ENCODE measurements at places on chromosomes 4 and X.
A peak's percentile ranks its signal among the peaks of the same experiment; 100 is the strongest.

DNA sequence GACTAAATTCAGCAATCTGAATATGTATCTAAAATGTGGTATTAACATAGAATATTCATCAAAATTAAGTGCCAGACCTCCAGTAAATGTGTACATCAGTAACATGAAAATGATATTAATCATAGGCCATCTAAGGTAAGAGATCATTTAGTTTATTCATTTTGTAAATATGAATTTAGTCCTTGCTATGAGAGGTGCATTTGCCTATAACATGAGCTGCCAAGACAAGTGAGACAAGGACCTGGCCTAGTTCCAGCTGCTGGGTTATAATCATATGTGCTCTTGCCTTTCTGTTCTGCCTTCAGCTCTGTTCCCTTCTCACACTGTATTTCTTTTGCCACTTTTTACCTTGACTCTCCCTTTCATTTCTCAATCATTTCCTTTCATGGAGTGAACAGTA is 160.0 kb downstream of the STIM2 start:
- no peak for DNase-seq

DNA sequence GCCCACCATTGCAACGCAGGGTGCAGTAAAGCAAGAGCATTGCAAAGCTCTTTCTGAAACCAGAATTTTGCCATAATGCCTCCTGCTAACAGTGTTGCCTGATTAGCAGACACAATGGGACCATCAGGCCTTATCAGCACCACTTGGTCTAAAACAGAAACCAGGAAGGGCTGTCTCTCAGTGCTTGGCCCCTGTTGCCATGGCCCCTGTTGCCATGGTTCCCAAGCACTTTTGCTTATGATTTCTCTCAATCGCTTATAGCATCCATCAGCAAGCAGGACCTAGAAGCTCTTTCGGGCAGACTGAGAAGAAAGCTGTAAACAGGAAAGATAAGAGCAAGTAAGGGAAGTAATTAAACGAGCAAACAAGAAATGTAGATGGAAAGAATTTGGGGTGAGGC is 36.8 kb downstream of the RTL5 start:
- peak; percentile 15 for DNase-seq

- DNase-seq, result no peak
Measured at GRCh38 chr4:17097362-17097761, 198.9 kb upstream of the LDB2 start.

DNA sequence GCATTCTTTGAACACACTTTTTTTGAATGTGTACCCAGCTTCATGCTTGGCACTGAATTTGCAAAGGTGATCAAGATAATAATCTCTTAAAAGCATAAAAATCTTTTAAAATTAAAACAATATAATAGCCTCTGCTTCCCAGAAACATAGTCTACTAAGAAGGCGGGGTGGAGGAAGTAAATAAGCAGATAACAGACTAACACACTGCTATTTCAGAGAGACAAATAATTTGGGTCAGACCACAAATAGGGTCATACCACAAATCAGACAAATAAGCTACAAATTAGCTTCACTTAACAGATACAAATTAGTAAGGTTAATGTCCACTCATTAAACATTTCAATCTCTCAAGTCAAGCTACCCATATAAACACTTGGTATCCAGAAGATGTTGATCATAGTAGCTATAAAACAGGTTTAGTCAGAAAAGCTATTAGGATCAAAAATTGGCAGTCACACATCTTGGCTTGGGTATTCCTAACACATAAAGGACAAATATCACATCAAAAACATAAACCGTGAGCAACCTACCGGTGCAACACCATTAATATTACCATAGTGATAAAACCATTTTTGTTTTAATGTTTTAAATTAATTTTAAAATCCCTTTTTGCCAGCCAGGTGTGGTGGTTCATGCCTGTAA is 47.3 kb downstream of the PPP3CA start:
- DNase-seq, result no peak

GRCh38 chr4:38950159-38950558 is 82.0 kb downstream of the TMEM156 start:
- DNase-seq, result no peak

DNA sequence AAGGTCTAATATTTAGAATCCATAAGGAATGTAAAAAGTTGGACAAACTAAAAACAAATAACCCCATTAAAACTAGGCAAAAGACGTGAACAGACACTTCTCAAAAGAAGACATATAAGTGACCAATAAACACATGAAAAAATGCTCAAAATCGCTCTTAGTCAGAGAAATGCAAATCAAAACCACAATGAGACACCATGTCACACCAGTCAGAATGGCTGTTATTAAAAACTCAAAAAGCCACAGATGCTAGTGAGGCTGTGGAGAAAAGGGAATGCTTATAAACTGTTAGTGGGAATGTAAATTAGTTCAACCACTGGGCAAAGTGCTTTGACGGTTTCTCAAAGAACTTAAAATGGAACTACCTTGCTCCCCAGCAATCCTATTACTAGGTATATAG is 674.3 kb upstream of the MAGEB2 start:
- no peak for DNase-seq

- DNase-seq, result no peak
Measured at GRCh38 chr4:47068986-47069385, 37.6 kb downstream of the GABRB1 start.

DNA sequence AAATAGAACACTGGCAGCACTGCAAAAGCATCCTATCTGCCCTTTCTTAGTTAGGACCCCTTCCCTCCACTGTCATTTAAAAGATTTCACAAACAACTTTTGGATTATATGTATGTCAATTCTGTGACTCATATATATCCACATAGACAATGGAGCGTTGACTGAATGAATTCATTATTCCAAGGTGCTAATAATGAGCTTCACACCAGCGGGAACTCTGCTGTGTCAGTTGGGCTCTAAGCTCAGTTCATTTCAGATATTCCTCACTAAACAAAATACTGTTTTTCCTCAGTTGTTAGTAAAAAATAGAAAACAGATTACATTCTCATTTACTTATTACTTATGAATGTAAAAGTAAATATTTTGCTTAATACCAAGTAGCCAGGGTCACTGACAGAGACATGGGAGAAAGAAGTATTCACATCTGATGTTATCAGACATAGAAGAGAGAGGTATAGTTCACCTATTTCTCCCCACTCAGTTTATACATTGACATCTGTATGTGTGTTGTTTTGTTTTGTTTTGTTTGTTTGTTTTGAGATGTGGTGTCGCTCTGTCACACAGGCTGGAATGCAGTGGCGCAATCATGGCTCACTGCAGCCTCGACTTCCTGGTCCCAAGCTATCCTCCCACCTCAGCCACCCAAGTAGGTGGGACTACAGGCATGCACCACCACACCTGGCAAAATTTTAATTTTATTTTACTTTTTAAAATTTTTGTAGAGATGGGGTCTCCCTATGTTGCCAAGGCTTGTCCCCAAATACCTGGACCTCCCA is 10.9 kb downstream of the NFKB1 start:
- DNase-seq, result no peak

- DNase-seq, result no peak
Measured at GRCh38 chr4:145498430-145498829, 16.8 kb downstream of the SMAD1 start.

DNA sequence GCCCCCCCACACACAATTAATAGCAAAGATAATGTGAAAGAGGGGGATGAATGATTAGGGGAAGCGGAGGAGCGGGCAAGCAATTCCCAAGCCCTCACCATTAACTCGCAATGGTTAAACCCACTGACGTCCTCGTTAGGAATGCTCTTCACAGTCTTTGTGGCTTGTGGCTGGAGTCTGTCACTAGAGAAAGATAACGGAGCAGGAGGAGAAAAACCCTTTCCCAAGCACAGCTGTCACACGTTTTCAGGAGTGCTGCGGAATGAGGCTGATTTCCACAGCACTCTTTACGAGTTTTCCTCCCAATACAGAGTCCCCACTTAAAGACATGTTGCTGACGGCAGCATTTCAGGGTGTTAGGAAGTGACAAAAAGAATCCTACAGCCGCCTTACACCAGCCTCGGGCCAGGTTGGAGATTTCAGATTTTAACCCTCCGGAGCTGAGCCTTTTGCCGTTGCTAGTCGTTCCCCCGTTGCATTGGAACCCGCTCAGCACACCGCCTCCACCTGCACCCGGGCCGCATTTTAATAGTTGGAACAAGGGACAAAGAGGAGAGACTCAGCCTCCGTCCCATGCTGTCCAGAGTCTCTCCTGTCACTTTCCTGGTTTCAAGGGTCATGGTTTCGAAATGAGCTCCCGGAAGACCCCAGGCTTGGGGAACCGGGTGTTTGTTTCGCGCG is 92.2 kb downstream of the GEMIN8 start:
- no peak for DNase-seq

GRCh38 chrX:43002526-43003203 is 224.7 kb upstream of the PPP1R2C start:
- DNase-seq, result no peak

DNA sequence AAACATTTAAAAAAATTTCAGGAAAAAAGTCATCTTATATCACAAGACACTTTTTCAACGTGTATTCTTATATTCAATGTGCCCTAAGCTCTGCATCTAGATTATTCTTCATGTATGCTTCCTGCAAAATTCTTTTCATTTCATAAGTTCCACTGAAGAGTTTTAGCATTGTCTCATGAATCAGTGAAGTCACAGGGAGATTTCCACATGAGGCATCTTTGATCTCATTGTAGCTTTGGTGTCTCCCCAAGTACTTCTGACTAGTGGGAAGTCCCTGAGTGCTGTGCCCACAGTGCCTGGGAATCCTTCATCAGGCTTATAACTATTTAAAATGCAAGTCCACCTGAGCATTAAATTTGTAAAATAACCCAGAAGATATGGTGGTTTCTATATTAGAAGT is 123.8 kb downstream of the MAD2L1 start:
- DNase-seq, result no peak

GRCh38 chr4:1463927-1464540 is 57.8 kb upstream of the NKX1-1 start:
- no peak for DNase-seq

DNA sequence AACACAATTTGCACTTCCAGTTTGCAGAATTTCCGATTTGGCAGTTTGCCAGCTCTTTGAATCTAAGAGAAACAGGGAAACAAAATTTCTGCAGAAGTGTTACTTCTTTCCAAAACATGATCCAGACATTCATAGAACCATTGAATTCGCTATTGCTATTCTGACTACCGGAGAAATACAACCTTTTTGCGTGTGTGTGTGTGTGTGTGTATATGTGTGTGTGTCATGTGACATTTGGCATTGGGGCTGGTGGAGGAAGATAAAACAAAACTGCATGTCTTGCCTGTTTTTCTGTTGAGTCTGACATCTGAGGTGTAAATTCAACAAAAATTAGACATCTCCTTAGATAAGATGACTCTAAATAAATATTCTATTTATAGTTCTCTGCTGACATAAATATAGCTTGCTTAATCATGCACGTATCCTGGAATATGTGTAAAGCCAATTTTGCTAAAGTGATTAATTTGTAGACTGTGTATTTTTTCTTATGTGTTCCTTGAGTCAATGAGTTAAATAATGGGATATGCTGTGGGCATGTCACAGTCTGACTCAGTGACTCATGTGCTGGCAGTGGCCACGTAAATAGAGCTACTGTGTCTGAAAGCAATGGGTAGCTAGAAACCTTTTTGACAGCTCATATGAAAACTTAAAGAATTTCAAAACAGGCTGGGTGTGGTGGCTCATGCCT is 98.9 kb downstream of the HPGD start:
- no peak for DNase-seq

DNA sequence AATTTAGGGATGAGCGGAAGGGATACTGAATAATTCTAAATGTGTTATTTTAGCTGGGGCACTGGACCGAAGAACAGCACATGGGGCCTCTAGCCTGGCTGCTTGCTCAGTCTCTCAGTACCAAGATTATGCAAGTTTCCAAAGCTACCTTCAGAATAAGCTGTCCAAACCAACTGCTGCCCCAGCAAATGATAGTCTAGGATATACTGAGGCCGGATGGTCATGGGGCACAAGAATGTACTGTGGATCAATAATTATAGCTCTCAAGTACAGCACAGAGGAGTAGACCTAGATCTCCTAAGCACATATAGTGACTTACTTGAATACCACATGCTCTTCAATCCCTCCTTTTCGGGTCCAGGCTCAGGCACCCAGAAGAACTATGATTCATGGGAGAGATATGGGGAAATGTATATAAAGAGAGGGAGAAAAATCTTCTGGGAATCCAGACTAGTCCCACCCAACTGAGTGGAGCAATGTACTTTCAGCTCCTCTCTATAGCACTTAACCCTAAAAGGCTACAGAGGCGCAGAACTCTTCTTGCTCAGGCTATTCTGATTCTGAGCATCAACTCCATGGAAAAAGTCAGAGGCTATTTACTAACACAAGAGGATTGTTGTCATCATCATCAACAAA is 160.3 kb upstream of the GPC4 start:
- no peak for DNase-seq

- DNase-seq, result no peak
Measured at GRCh38 chr4:118867311-118868067, 21.2 kb upstream of the SYNPO2 start.

GRCh38 chr4:71147261-71147660 is 153.8 kb downstream of the DCK start:
- no peak for DNase-seq

DNA sequence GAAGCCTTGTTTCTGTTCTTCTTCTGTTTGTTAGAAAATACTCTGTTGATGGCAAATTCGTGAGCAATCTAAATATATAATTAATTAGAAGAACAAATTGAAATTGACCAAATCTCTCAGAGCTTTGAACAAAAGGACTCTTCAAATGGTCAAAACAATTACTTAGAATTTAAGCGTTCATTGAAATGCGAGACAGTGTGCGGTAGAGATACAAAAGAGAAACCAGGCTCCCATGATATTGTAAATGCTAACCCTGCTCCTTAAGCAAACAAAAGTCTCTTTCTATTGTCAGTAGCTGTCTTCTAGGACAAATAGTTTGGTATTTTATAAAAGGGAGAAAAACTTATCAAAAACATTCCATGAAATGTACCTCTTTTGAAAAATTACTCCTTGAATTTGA is 453.4 kb upstream of the MAGEB2 start:
- no peak for DNase-seq

- DNase-seq, result no peak
Measured at GRCh38 chrX:139554376-139554775, 23.8 kb downstream of the F9 start.

DNA sequence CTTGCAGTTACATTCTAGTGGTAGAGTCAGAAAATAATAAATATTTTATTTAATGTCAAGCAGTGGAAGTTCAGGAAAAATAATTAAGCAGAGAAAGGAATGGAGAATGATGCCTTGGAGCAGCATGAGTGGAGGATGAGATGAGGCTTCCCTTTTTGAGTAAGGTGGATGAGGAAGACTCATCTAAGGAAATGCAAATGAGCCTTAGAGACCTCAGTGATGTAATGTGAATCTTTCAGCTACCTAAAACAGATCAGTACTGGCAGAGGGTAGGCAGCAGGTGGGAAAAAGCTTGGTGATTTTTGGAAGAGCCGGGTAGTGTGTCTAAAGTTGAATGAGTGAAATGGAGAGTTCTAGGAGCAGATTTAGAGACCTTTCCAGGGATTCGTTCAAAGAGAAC is 118.2 kb downstream of the GRID2 start:
- DNase-seq, result no peak

GRCh38 chrX:44036336-44036735 is 63.1 kb upstream of the NDP start:
- DNase-seq, result no peak

Data from activated CD8-positive, alpha-beta memory T cell treated with anti-CD3 and anti-CD28 coated beads for 1 hour (primary cell).